Tongue (tissue), 3 donors: ENCODE measurements at places on chromosomes 3 and 15. TPM values are rescaled to one million over a fixed set of nuclear protein-coding genes. Genes with fewer than 3 reads are reported as not detected.

P2RY12 gene
- total RNA-seq, result 0.21 TPM

ADPRH gene
- 11.2 TPM for total RNA-seq

MST1R gene
- 5.7 TPM for total RNA-seq

ARMC8 gene
- 65.9 TPM for total RNA-seq

RASL12 gene
- 32.8 TPM for total RNA-seq

CLDN18 gene
- total RNA-seq, result 0.62 TPM

SLC15A2 gene
- total RNA-seq, result 18.2 TPM

- DNase-seq, result no peak
Observed at GRCh38 chr3:50352781-50353180, 2.1 kb downstream of the CYB561D2 start.

DNA sequence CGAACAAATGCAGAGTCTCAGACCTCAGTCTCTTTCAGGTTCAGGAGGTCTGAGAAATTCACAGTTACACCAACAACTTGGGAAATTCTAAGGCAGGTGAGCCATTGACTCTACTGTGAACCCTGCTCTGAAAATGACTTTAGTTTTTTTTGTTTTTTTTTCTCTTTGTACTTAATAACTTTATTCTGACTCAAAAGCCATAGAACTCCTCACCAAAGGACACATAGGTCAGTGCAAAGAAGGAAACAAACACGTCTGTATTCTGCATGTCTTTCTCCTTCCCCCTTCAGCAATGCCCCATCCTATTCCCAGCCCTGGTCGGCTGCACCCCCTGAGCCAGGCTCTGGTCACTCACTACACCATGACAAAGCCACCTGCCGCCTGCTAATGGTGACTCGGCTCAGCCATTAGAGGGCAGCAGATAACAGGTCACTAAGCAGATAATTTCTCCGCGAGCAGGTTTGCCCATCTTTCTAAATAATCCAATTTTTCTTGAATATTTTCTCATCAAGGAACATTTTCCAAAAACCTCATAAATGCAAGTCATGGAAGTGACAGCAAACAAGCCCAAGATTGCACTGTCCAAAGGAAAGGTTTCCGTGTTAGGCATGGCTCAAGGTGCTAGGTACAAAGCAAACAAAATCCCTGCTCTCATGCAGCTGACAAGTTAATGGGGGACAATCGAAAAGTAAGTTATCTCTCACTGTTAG lies 37.7 kb downstream of the TM4SF4 start:
- DNase-seq, result peak; percentile 86

GRCh38 chr3:187648177-187648576 lies 22.0 kb downstream of the SST start:
- DNase-seq, result no peak

GRCh38 chr3:119206611-119207511 lies 33.5 kb downstream of the UPK1B start:
- DNase-seq, result no peak

DNA sequence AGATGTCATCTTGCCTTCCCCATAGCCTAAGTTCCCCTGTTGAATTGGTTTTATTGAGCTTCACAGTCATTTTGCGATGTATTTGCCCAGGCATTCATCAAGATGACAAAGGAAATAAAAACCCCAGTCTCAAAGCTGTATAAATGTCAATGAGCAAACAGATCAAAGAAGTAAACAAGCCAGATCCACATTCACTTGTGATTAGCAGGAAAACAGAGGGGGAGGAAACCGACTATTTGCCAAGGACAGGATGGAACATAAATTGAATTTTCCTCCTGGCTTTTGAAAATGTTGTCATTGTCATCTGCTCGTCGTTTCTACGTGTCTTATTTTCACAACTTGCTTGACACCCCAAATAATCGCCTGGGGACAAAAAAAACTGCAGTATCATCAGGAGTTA lies 83.5 kb downstream of the SV2B start:
- DNase-seq, result no peak

DNA sequence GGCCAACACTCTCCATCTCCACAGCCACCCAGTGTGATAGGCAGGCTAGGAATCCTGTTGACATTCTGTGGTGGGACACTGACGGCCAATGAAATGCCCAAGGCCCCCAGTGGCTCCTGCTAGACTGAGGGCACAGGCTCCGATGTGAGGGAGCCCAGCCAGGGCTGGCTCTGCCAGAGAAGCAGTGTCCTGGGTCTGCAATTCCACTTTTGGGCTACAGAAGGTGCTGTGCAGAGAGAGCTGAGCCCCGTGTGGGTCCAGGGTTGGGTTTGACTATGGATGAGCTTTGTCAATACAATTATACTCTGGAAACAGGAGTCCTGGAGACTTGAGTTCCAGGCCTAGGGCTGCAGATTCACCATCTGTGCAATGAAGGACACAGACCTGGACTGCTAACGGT lies 55.7 kb upstream of the TMEM115 start:
- no peak for DNase-seq

DNA sequence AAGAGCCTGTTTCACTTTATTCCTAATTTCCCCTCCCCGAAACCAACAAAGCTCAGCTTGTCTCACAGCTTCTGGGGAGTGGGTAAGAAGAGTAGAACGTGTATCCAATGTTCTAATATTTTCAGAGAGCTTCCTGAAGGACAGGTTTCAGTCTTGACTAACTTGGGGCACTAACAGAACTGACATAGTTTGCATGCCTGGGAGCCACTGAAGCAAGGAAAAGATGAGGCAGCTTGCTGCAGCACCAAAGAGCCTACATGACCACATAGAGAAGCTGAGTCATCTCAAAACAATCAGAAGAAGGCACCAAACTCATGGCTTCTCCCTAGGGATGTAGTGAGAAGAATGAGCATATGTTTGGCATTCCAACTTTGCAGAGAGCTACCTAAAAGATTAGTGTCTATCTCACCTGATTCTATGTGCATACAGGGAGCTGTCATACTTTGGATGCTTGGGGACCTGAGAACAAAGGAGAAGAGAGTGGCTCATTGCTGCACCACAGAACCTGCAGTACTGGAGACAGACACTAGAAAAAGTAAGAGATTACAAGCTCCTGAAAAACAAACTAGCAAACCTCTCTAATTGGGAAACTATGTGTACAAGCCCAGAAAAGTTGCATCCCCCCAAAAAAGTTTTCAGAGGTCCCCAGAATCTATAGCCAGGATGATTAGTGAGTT lies 86.9 kb downstream of the DCLK3 start:
- no peak for DNase-seq

DNA sequence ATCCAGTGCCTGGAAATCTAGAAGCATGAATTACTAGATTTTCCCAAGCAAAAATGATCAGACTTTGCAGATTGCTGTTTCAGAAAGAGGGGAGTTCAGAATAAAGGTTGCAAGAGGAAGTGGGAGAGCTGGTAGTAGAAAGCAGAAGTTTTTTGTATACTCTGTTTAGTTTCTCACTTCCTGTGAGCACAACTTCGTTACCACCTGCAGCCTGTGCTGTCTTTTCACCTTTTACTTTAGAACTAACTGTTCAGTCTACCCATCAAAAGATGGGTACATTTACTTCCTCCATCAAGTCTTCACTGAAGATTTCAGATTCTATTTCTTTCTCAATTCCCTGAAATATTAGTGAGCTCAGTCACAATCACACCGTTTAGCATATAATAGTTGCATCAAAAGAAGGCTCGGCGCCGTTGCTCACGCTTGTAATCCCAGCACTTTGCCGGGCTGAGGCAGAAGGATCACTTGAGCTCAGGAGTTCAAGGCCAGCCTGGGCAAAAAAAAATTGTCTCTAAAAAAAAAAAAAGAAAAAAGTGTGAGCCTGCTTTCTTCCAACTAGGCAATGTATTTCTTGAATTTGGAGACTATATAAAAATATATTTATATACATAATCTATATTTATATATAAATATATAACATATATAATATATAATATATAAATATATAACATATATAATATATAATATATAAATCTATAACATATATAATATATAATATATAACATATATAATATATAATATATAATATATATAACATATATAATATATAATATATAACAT lies 1.8 kb upstream of the CEP97 start:
- DNase-seq, result no peak

DNA sequence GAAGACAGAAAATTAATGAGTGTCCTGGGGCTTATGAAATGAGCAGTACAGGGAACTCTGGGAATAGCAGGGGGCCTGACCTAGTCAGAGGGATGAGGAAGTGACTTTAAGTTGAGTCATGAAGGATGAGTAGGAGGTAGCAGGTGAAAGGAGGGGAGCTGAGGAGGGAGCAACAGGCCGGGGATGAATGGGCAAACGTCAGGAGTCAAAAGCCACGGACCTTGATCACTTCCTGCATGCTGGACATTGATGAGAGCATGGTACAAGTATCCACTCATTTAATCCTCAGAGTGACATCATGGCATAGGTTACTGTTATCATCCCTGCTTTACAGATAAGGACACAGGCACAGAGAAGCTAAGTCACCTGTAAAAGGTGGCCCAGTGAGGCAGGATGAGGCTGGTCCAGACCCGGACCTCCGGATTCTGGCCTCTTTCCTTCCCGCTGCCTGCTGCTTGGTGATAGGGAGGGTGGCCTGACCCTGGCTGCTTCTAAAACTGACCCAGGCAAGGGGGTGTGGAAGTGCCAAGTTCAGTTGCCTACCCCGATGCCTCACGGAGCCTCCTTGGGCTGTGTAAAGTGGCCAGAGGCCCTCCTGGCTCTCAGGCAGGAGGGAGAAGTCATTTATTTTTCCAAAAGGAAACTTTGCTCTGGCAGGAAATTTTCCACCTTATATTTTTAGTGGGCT lies 7.6 kb downstream of the CORO2B start:
- no peak for DNase-seq

DNA sequence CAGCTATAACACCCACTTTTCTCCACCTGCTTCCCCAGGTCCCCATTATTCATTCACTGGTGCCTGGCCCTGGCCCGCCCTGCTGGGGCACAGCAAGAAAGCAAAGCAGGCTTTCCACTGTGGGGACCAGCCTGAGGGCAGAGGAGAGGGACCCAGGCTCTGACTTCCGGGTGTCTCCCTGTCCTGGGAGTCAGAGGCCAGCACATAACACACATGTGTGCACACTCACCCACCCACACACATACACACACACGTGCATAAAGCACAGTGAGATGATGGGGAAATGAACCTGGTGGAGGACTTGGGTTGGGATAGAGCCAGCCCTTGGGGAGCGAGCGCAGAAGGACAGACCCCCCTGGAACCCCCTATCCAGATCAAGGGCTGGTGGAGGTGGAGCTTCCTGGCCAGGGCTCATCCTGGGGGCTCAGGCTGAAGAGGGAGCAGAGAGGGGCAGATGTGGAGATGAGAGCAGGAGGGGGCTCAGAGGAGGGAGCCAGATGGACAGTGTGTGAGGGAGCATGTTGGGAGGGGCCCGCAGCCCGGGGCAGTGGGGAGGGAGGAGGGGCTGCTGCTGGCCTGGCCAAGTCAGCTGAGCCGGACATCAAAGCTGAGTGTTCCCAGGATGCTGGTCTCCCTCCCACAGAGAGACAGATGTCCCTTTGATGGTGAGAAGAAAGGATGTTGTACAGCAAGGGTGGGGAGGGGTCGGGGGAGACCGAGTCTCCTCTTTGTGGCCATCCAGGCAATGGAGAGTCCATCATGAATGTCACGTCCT lies 78.2 kb downstream of the LINGO1 start:
- DNase-seq, result peak; percentile 46

GRCh38 chr3:171498921-171499320 lies 38.7 kb upstream of the TNIK start:
- DNase-seq, result no peak

DNA sequence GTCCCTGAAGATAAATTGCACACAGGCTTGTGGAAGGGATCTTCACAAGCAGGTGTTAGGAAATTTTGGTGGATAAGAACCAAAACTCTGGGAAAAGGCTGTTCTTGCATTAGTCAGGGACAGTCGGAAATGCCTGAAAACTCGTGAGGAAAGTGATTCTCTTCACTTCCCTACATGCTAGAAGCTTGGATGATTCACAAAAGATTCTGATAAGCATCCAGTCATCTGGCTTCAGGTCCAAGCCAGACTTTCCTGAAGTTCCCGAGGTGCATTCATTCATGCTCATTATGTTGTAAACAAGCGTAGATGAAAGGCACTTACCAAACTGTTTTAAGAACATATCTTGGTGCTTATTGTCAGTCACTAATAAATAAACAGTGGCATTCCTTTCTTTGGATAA lies 1028.7 kb downstream of the NTRK3 start:
- peak; percentile 20 for DNase-seq

- no peak for DNase-seq
Observed at GRCh38 chr3:63523100-63523499, 129.4 kb upstream of the SNTN start.

- no peak for DNase-seq
Observed at GRCh38 chr3:74167926-74168325, 446.5 kb downstream of the CNTN3 start.

DNA sequence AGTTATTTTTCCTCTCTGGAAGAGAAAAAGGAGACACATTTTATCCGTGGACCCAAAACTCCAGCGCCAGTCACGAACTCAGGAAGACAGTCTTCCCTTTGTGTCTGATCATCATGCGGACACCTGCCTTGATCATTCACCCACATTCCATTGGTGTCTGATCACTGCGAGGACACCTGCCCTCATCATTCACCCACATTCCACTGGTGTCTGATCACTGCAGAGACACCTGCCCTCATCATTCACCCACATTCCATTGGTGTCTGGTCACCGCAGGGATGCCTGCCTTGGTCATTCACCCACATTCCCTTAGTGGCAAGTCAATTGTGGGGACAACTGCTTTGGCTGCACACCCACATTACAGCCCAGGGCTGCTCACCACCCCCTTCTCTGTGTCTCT lies 148.9 kb downstream of the ROBO1 start:
- DNase-seq, result no peak

GRCh38 chr3:66885326-66886000 lies 112.6 kb upstream of the KBTBD8 start:
- no peak for DNase-seq

- no peak for DNase-seq
Observed at GRCh38 chr3:123818324-123818920, 65.7 kb downstream of the MYLK start.

DNA sequence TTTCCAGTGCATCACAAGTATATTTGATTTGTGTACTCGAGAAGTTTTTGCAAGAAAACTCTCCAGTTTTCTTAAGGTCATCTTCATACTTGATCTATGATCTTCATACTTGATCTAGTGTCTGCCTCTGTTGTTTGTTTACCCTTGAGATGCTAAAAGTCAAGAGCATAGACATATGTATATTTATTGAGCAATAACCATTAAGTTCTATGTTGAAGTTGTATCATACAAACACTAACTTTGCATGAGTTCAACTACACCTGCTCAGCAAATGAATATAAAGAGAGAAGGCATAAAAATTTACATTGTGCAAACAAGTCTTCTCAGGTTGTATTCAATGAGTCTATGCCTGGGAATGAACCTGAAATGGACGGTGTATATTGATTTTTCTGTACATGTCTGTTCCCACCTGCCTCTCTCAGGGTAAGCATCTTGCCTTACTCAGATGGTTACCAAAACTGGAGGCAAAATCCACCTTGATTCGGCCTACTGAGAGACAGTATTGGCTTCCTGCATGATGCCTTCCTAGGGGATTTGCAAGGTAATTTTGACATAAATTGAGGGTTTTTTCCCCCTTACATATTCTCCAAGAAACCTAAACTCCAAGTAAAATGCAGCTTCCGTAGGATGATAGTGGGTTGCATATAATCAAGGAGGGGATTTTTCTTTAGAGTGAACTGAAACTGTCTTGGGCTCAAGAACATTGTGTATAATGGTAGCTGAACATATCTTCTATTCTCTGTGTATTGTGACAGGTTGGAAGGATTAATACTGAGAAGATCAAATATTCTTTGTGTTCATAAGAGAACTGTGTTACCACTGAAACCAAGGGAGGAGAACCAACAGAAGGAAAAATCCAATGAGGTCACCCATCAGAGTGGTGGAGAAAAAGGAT lies 110.4 kb downstream of the FILIP1L start:
- no peak for DNase-seq

- no peak for DNase-seq
Observed at GRCh38 chr3:116743062-116743461, 33.5 kb downstream of the TUSC7 start.
